ENCODE measurements at places on chromosomes 6 and 20.
A peak's percentile ranks its signal among the peaks of the same experiment; 100 is the strongest.

- DNase-seq: peak; percentile 84
Observed at GRCh38 chr6:26003102-26003694, 40.6 kb downstream of the TRIM38 start.

- DNase-seq: no peak
Observed at GRCh38 chr6:89826029-89826528, 3.6 kb upstream of the CASP8AP2 start.

DNA sequence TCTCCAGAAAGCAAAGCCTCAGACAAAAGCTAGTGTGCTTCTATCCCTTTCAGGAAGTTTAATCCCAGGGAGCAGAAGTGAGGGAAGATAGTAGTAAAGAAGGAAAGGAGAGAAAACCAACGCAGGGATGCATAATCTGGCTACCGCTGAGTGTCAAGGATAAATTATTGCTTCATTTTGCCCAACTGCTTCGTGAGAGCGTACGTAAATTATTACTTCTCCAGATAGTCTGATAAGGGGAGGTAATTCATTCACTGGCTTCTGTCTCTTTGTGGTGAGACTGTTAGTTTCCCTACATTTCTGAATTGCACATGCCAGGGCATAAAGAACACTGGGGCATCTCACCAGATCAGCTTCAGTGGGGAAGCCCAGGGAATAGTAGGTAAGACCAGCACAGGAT, 539.7 kb downstream of the PHF3 start:
- no peak for DNase-seq

DNA sequence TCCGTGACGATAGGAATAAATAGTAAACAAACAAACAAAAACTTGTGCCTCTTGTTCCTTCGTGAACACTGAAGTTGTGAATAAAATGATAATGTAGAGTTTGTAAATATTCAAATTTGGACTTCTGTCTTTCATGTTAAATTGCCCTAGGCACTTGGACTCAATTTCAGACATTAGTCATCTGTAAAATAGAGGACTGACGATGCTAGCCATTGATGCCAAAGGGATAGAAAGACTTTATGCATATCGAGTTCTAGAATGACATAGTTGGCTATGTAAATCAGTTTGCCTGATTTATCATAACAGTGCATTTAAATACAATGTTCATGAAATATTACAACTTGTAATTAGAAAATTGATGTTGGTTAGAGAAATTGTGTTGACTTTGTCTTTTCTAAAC, 45.9 kb upstream of the FLRT3 start:
- no peak for DNase-seq
